Activated T-helper 1 cell treated with anti-CD3 and anti-CD28 coated beads, Interleukin-12 subunit alpha, Interleukin-12 subunit beta, Interleukin-2, Interleukin-4 antibody, amounts not matched to agents 30 ng/mL and 10 ng/mL and 1 ng/mL, durations not matched to agents 14 hours and 24 hours and 36 hours (primary cell): ENCODE measurements at places on chromosomes 12 and 14. TPM values are rescaled to one million over a fixed set of nuclear protein-coding genes. Genes with fewer than 3 reads are reported as not detected.

DNA sequence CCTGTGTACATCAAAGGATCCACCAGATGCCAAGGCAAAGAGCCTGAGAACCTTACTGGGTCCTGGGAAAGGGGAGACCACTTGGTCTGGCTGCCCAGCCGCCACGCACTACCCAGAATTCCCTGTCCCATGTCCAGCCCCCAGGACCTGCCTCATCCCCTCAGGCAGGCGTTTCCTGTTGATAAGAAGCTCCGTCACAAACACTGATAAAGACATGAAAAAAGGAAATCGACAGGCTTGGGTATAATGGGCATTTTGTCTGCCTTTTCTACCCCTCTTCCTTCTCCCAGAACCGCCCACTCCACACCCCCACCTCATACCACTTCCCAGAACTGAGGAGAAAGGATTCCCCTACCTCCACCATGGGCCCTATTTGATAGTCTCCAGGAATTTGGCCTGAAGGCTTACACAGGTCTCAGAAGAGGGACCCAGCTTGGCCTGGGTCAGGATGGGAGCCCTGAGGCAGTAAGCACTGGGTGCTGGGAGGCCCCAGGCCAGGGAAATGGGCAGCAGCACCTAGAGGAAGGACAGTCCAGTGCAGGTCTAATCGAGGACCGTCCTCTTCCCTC, 18.8 kb downstream of the ACVRL1 start:
- no peaks in the 10 kb centered on the region for H3K36me3 ChIP-seq
- no peak for DNase-seq
- H3K27ac ChIP-seq: no peak overlapping the region
- H3K4me3 ChIP-seq: no peak overlapping the region
- H3K27me3 ChIP-seq: peaks cover 11% of the 10 kb centered on the region

DNA sequence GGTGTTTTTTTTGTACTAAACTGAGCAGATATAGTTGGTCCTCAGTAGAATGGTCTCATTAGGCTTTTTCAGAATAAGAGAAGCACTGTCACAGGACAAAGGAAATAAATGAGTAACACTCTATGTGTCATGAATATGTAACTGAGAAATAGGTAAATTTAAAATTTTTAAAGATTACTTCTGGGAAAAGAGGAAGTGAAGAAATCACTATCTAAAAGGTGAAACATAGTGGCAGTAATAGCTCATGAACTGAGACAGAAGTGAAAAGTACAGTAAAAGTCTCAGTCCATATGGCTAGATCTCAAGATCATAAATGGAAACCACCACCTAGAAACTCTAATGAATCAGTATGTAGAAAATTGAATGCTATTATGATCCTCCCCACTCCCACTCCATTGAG, 89.3 kb upstream of the TTC7B start:
- H3K36me3 ChIP-seq: peaks cover 14% of the 10 kb centered on the region
- peaks cover 42% of the 10 kb centered on the region for H3K4me1 ChIP-seq
- peak overlapping the region; percentile 41 for H3K27ac ChIP-seq
- no peak overlapping the region for H3K4me3 ChIP-seq

- peaks cover 16% of the 10 kb centered on the region for H3K36me3 ChIP-seq
- H3K27me3 ChIP-seq: no peaks in the 10 kb centered on the region
- H3K27ac ChIP-seq: no peak overlapping the region
- DNase-seq: peak; percentile 69
Observed at GRCh38 chr14:70972107-70972976, 65.1 kb downstream of the PCNX1 start.

- no peaks in the 10 kb centered on the region for H3K4me1 ChIP-seq
- no peaks in the 10 kb centered on the region for H3K36me3 ChIP-seq
- H3K4me3 ChIP-seq: no peak overlapping the region
Observed at GRCh38 chr14:72165229-72165698, 233.0 kb downstream of the RGS6 start.

DNA sequence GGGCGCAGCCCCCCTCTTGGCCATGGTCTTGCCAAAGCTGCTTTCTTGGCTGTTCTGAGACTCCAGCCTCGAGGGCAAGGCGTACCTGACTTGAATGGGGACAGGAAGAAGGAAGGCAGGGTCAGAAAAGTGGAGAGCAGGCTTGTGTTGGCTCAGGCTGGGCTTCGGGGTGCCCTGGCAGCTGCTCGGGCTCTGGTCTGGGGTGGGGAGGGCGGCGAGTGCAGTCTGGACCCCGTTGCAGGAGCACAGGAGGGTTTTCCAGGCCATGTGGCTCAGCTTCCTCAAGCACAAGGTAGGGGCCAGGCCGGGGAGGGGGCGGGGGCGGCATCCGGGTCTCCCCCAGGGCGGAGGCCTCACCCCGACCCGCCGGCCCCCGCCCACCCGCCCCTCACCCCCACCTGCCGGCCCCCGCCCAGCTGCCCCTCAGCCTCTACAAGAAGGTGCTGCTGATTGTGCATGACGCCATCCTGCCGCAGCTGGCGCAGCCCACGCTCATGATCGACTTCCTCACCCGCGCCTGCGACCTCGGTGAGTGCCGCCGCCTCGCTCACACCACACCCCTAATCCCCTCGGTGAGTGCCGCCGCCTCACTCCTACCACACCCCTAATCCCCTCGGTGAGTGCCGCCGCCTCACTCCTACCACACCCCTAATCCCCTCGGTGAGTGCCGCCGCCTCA, 4.2 kb downstream of the NOC4L start:
- no peak overlapping the region for H3K4me3 ChIP-seq
- H3K4me1 ChIP-seq: peaks cover 12% of the 10 kb centered on the region
- no peak for DNase-seq
- peaks cover 14% of the 10 kb centered on the region for H3K36me3 ChIP-seq
- H3K27me3 ChIP-seq: peaks cover 2% of the 10 kb centered on the region
- H3K27ac ChIP-seq: no peak overlapping the region

GRCh38 chr12:116853507-116853906, 27.7 kb downstream of the HRK start:
- no peak for DNase-seq
- H3K4me3 ChIP-seq: no peak overlapping the region
- H3K36me3 ChIP-seq: no peaks in the 10 kb centered on the region
- no peaks in the 10 kb centered on the region for H3K4me1 ChIP-seq

DNA sequence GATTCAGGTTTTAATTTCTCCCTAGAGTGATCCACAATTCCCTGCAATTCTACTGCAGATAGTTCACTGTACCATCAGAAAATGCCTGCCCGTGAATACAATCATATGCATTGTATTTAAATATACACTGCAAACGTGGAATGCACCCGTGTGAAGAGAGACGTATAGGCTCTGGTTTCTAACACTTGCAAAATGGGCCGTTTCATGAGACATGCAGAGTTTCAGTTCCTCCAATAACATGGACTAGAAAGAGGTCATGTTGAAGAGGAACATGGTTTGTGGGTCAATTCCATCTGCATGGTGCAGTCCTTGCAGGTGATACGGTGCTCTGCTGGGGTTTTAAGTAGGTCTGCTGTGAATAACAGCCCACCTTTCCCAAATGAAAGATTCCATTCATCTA, 373.3 kb downstream of the TMEM132D start:
- H3K27ac ChIP-seq: no peak overlapping the region
- no peak for DNase-seq
- no peak overlapping the region for H3K4me3 ChIP-seq
- H3K4me1 ChIP-seq: no peaks in the 10 kb centered on the region
- no peaks in the 10 kb centered on the region for H3K27me3 ChIP-seq
- H3K36me3 ChIP-seq: no peaks in the 10 kb centered on the region

The LIN7A gene
- 1.5 and 2.1 TPM in 2 replicates for total RNA-seq

GRCh38 chr14:23984891-23985602, 3.7 kb upstream of the DHRS4L2 start:
- H3K36me3 ChIP-seq: peaks cover 3% of the 10 kb centered on the region
- DNase-seq: no peak

The RITA1 gene
- total RNA-seq: 27.1 and 31.4 TPM in 2 replicates

- peaks cover 19% of the 10 kb centered on the region for H3K27me3 ChIP-seq
- DNase-seq: no peak
- H3K4me1 ChIP-seq: peaks cover 10% of the 10 kb centered on the region
Observed at GRCh38 chr14:61866932-61867920, 105.0 kb downstream of the SNAPC1 start.

The CCDC175 gene
- total RNA-seq: not detected in 2 replicates

The RHOJ gene
- total RNA-seq: not detected in 2 replicates

- H3K4me1 ChIP-seq: no peaks in the 10 kb centered on the region
- H3K4me3 ChIP-seq: no peak overlapping the region
- no peaks in the 10 kb centered on the region for H3K36me3 ChIP-seq
- H3K27ac ChIP-seq: no peak overlapping the region
- no peaks in the 10 kb centered on the region for H3K27me3 ChIP-seq
Observed at GRCh38 chr12:60174941-60175340, 579.1 kb downstream of the SLC16A7 start.

The ADAM21 gene
- total RNA-seq: not detected in 2 replicates

The RXYLT1 gene
- total RNA-seq: 26.5 and 27.3 TPM in 2 replicates

The DYNC1H1 gene
- total RNA-seq: 241 and 254 TPM in 2 replicates

- H3K27ac ChIP-seq: no peak overlapping the region
- H3K36me3 ChIP-seq: no peaks in the 10 kb centered on the region
- peaks cover 6% of the 10 kb centered on the region for H3K27me3 ChIP-seq
- no peak overlapping the region for H3K4me3 ChIP-seq
- H3K4me1 ChIP-seq: no peaks in the 10 kb centered on the region
- DNase-seq: no peak
Observed at GRCh38 chr14:70425354-70425753, 8.5 kb upstream of the SYNJ2BP start.

- no peak overlapping the region for H3K27ac ChIP-seq
- H3K27me3 ChIP-seq: peaks cover 3% of the 10 kb centered on the region
- H3K4me1 ChIP-seq: peaks cover 30% of the 10 kb centered on the region
- no peaks in the 10 kb centered on the region for H3K36me3 ChIP-seq
Observed at GRCh38 chr12:709455-710020, 42.8 kb upstream of the WNK1 start.

GRCh38 chr12:121314431-121314830, 17.9 kb upstream of the CAMKK2 start:
- no peak overlapping the region for H3K4me3 ChIP-seq
- H3K4me1 ChIP-seq: peaks cover 29% of the 10 kb centered on the region
- H3K27ac ChIP-seq: no peak overlapping the region
- H3K36me3 ChIP-seq: peaks cover 52% of the 10 kb centered on the region

The GALNT8 gene
- total RNA-seq: 0.39 and 2.1 TPM in 2 replicates

The SPSB2 gene
- 3.4 and 4.7 TPM in 2 replicates for total RNA-seq

The GPR68 gene
- 4.5 and 5.4 TPM in 2 replicates for total RNA-seq

GRCh38 chr14:61841145-61841544, 78.9 kb downstream of the SNAPC1 start:
- H3K27me3 ChIP-seq: peaks cover 26% of the 10 kb centered on the region
- DNase-seq: no peak
- H3K4me3 ChIP-seq: no peak overlapping the region
- no peaks in the 10 kb centered on the region for H3K4me1 ChIP-seq
- H3K27ac ChIP-seq: no peak overlapping the region

DNA sequence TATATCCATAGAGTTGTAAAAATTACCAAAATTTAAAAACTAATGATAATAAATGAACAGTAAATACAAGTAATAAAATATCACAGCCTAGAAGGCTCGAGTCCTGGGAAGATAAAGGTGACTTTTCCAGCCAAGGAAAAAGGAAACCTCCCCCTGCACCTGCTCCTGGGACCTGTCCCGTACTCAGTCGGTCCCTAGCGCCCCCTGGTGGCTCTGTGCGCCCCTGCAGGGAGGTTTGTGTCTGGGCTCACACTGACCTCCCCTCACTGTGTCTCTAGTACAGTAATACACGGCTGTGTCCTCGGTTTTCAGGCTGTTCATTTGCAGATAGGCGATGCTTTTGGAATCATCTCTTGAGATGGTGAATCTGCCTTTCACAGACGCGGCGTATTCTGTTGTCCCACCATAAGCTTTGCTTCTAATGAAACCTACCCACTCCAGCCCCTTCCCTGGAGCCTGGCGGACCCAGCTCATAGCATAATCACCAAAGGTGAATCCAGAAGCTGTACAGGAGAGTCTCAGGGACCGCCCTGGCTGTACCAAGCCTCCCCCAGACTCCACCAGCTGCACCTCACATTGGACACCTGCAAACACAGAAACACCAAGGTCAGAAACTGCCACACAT, 1030.4 kb downstream of the TMEM121 start:
- no peak overlapping the region for H3K4me3 ChIP-seq
- peaks cover 14% of the 10 kb centered on the region for H3K27me3 ChIP-seq
- no peaks in the 10 kb centered on the region for H3K4me1 ChIP-seq
- H3K27ac ChIP-seq: no peak overlapping the region

DNA sequence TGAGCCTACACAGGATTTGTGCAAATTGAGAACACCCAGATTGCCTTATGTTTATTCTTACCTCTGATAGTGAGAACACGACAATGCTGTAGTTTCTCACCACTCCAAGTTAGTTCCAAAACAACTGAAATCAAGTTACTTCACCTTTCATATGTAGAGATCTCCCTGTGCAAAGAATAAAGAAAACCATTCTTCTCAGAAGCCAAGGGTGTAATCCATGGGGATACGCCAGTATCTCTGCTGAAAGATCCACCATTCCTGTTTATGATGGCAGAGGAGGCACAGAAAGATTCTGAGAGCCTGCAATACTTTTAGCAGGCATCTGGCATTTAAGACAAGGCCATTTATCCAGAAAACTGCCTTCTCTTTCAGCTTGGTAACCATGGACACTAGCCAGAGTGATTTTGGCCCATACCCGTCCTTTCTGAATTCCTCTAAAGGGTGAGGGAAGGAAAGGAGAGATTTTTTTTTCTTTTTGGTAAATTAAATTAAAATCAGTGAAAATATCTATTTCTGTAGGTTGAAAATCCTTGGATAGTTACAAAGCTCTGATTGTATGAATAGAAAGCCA, 355.4 kb upstream of the FAR2 start:
- H3K27ac ChIP-seq: no peak overlapping the region
- H3K4me1 ChIP-seq: no peaks in the 10 kb centered on the region
- H3K36me3 ChIP-seq: no peaks in the 10 kb centered on the region

DNA sequence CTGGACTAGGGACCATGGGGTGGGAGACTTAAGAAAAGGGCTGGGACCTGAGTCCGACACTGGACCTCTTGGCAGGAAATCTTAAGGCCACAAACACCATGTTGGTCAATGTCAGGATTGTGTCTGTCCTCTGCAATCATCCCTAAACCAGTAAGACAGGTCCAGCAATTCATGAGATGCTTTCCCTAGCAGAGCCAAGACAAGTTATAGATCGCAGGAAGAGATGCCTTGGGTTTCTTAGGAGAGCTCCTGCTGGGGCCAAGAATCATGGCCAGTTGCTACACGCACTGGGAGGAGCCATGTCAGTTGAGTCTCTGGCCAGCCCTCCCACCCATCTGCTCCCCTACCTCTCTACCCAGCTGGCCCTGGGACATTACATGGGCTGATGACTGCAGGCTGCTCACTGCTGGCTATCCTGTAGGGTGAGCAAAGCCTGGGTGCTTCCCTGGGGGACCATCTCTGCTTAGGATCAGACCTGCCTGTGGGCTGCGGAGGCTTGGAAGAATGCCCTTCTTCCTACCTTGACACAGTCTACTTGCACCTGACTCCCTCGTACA, 14.2 kb downstream of the PLEKHH1 start:
- no peak overlapping the region for H3K27ac ChIP-seq
- no peaks in the 10 kb centered on the region for H3K36me3 ChIP-seq
- H3K4me1 ChIP-seq: no peaks in the 10 kb centered on the region
- no peak overlapping the region for H3K4me3 ChIP-seq
- DNase-seq: no peak

The CCNT1 gene
- total RNA-seq: 67.2 and 67.7 TPM in 2 replicates

The PITPNM2 gene
- 22.3 and 25.5 TPM in 2 replicates for total RNA-seq

GRCh38 chr14:24662753-24663152, 28.8 kb upstream of the GZMB start:
- peak overlapping the region; percentile 60 for H3K27ac ChIP-seq
- no peak for DNase-seq
- peaks cover 87% of the 10 kb centered on the region for H3K4me1 ChIP-seq
- H3K4me3 ChIP-seq: peak overlapping the region; percentile 41
- no peaks in the 10 kb centered on the region for H3K27me3 ChIP-seq
- peaks cover 12% of the 10 kb centered on the region for H3K36me3 ChIP-seq
